Astrocyte of the spinal cord (primary cell): ENCODE measurements at places on chromosomes 12 and 14.

DNA sequence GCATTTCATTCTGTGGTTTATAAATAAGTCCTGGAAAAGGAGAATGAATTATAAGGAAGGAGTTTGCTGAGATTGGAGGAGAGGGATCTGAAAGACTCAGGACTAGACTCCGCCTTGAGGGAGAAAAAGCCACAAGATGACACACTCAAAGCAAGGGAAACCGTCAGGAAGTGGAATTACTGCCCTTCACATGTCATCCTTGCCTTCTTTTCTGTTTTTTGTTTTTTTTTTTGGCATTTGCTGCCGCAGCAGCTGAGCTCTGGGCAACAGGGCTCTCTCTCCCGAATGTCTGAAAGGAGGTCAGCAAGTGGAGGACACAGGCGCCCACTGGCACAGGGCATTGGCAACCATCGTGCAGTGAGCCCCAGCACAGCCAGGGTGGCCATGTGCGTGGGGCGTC, 344.9 kb downstream of the DPF3 start:
- DNase-seq = no peak

DNA sequence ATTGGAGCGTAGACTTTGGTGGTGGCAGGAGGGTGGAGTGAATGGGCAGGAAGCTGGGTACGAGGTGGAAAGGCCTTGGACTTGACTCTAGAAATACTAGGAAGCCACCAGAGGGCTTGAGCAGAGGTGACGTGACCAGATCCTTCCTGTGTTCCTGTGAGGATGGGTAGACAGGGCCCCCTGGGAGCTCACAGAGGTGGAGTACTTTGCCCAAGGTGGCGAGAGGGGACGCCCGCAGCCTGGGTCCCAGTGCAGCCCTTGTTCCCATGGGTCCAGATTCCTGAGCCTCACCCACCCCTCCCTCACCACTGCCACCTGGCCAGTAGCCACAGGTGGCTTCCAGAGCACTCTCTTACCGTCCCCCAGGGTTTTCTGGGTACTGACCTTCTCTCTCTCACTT, 89.8 kb downstream of the KIF26A start:
- no peak for DNase-seq

DNA sequence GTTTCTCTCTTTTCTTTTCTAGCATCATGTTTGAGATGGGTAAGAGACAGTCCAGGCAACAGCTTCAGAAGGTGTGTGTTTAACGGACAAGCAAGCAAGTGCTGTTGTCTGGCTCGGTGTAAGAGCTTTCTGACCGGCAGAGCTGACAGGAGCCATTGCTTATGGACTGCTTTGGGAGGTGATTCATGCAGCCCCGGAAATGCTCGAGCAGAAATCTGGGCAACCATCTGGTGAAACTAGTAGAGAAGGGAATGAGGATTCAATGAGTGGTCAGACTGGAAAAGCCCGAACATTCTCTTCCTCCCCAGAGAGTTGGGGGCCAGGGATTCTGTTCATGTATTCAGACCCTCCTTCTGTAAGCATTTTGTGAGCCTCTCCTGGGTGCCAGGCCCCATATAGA, 24.4 kb downstream of the TUNAR start:
- DNase-seq = peak; percentile 33

DNA sequence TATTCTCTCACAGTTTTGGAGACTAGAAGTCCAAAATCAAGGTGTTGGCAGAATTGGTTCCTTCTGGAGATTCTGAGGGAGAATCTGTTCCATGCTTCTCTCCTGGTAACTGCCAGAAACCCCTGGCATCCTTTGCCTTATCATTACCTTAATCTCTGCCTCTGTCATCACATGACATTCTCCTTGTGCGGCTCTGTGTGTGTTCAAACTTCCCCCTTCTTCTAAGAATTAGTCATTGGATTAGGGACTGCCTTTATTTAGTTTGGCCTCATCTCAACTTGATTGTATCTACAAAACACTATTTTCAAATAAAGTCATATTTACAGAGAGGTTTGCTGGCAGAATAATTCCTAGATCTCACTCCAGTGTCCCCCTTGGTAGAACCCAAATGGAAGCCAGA, 68.9 kb downstream of the ZNF641 start:
- no peak for DNase-seq

DNA sequence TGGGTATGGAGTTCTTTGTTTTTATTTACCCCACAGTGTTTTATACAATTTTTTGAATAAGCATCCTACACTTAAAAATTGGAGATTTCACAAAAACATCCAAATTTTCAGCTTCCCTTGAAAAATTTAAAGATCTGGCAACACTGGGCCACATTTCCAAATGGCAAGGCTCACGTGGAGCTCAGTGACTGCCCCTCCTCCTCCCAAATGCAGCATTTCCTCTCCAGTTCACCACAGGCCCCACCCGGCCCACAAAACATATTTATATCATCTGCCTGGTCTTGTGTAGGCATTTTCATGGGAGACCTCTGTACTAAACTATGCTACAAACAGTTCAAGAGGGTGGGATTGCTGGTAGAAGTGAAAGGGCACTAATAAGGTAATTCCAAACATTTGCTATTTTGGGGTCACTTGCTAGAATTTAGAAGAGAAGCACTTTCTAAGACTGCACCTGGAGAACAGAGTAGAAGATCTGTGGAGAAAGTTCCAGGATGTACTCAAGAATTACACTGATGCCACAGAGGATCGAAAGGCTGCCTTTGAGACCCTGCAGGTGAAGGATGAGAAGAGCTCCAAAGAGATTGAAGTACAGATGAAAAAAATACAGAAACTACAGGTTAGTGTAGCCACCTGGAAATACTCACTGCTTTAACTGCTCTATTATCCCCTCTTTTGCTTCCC, 7.3 kb downstream of the FKBP11 start:
- DNase-seq = no peak

GRCh38 chr12:131126662-131127173, 173.0 kb downstream of the ADGRD1 start:
- no peak for DNase-seq

- no peak for DNase-seq
Measured at GRCh38 chr12:99906786-99907579, 77.8 kb downstream of the ANKS1B start.

DNA sequence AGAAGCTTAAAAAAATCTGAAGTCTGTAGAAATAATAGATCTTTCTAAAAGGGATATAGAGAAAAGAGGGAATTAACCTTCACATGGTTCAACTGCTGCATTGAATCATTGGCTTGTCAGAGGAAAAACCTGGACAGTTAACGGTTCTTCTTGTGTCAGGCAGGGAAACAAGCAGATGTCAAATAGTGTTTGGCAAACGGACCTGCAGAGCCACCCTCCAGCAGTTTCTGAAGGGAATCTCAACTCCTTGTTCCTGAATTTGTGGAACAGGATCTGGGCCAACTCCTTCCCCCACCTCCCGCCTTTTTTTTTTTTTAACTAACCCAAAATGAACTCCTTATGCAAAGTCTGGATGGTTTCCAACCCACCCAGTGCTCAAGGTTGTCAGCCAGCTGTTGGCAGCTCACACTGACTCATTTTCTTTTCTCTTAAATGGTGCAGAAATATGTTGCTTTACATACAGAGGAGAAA, 187.3 kb downstream of the CAND1 start:
- peak; percentile 85 for DNase-seq

GRCh38 chr14:75562089-75562488, 16.3 kb upstream of the FLVCR2 start:
- DNase-seq = no peak
